Osteocyte (in vitro differentiated cells): ENCODE measurements at places on chromosomes 2 and 18.

DNA sequence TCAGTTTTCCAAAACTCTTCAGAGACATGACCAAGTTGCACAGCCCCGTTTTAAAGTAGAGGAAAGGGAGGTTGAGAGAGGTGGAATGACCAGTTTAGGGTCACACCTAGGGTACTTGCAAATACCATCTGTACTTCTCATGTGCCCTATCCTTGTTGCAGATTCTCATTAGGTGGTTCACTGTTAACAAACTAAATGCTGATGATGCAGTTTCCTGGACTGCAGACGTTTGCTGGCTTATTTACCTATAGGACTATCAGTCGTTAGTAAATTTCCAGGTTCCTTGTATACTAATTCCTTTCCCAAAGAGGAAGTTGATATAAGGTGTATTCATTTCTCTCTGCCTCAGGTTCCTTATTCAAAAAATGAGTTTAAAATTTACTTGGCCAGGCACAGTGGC is 1.4 kb downstream of the FARP2 start:
- DNase-seq: no peak

GRCh38 chr2:113278742-113279139 is at the start of gene PAX8:
Gene PAX8, minus strand, starts transcription at chr2:113278921. Its CDS starts 527 bp downstream, at chr2:113278394.
- no peak for DNase-seq

- DNase-seq: peak; percentile 19
Observed at GRCh38 chr18:3579701-3580100, 129.7 kb downstream of the TGIF1 start.

GRCh38 chr2:201345625-201346213 is 11.4 kb downstream of the FLACC1 start:
- DNase-seq: no peak
